ENCODE measurements at places on chromosomes 16 and 17.

DNA sequence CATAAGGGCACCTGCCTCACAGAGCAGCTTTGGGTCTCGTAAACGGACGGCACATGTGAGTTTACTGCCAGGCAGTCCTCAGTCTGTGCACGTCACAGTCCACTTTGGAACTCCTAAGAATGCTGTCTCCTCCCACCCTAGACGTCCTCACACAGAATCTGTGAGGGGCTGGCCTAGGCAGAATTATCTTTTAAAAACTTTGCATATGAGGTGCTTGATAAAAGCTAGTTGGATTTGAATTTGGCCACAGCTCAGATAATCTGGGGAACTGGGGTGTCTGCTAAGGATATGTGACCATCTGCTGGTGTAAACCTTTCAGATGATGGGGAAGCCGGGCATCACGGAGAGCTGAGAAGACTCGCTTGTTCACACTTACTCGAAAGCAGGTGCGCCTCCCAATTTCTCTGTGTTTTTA, 64.4 kb downstream of the METRNL start:
- peaks cover 97% of the 10 kb centered on the region for H3K27me3 ChIP-seq
- H3K4me1 ChIP-seq: no peaks in the 10 kb centered on the region
- no peak overlapping the region for H3K27ac ChIP-seq

DNA sequence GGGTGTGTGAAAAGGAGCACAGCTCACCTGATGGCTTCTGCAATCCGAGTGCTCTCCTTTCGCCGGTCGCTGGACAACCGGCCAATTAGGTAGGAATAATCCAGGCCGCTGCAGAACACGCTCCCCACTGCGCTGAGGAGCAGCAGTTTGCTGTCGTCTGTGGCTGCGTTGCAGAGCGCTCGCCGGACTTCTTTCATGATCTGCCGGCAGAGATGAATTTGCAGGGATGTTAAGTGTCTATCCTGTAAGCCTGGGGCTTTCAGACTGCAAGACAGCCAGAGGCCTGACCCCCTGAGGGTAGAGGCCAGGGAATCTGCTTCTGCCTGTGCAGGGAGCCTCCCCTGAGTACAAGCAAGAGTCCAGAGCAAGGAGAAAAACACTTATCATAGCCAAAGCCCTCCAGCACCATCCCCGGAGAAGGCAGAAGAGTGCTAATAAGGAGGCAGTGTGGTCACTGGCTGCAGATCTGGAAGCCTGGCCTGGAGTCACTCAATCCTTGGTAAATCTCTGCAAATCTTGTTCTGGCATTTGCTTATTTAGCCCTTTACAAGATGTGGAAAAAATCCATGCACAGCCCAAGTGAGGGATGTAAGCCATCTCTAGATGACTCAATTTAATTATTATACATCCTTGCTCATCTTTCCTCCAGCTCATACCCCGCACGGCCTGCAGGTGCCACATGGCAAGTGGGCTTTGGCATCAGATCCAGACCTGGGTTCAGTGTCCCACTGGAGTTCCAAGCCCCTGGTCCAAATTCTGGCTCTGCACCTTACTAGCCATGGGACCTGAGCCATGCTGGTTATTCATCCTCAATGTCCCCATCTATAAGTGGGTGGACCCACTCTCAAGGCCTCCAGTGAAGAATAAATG, 80.2 kb downstream of the DYNLRB2 start:
- no peak for DNase-seq
- H3K4me1 ChIP-seq: no peaks in the 10 kb centered on the region
- H3K27ac ChIP-seq: no peak overlapping the region
- no peaks in the 10 kb centered on the region for H3K36me3 ChIP-seq

DNA sequence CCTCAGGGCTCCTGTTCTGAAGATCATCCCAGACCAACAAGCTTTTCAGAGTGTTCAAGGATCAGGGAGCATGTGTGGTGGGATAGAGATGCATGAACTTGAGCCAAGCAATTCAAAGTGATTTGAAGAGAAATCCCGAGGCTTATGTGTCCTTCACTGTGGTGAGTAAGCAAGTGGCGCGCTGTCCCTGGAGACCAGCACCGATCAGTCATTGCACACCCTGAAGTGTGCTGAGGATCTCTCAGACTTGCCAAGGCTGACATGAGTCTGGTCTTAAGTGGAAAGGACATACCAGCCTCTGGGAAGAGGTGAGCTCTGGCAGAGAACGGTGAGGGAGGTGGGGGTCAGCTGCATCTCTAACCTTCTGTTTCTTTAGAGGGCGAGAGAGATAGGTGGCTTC, 43.8 kb upstream of the CDH13 start:
- no peak overlapping the region for H3K4me3 ChIP-seq
- no peak for DNase-seq
- H3K27ac ChIP-seq: no peak overlapping the region
- no peaks in the 10 kb centered on the region for H3K36me3 ChIP-seq

GRCh38 chr16:2468233-2468724, 2.8 kb upstream of the NTN3 start:
- no peak for DNase-seq
- no peak overlapping the region for H3K27ac ChIP-seq
- no peaks in the 10 kb centered on the region for H3K36me3 ChIP-seq
- H3K27me3 ChIP-seq: peaks cover 50% of the 10 kb centered on the region
- 0 out of 2 replicates have a peak, but pooled peaks cover 2% of the 10 kb centered on the region for H3K4me1 ChIP-seq

- H3K36me3 ChIP-seq: no peaks in the 10 kb centered on the region
- no peak overlapping the region for H3K4me3 ChIP-seq
- no peak for DNase-seq
- H3K27ac ChIP-seq: no peak overlapping the region
- no peaks in the 10 kb centered on the region for H3K4me1 ChIP-seq
Measured at GRCh38 chr17:79664930-79665737, 54.3 kb upstream of the RBFOX3 start.
